ENCODE measurements at places on chromosomes 6 and 20.

- no peak for DNase-seq
These were observed 376.7 kb downstream of the CDH26 start for GRCh38 chr20:60334911-60335310.

GRCh38 chr6:170030284-170030815 lies 260.5 kb downstream of the DLL1 start:
- no peak for DNase-seq

GRCh38 chr6:56691286-56691595 lies 48.6 kb upstream of the DST start:
- peak; percentile 16 for DNase-seq

DNA sequence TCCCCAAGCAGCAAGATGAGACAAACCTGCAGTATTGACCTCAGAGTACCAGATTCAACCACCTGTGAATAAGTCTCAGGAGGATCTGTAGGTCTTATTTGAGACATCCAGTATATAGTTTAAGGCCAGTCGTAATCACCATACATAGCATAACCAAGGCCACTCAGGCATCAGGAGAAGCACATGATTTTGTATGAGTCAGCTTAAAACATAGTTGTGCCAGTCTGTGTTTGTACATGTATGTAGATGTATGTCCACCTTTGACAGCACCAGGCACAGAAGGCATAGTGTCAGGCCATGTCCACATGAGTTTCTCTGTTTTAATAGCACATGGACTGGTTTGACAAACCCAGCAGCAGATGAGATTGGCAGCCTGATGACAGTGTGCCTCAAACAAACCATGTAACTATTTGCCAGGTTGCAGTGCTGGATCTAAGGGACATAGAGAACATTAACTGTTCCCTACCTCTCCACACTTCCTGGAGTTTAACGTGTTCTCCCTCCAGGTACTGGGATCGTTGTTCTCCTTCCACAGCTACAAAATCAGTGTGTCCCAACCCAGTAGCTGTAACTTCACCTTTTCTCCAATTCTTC lies 8.6 kb upstream of the ASIP start:
- no peak for DNase-seq

- DNase-seq = peak; percentile 95
These were observed 409 bp upstream of the ATXN1 start for GRCh38 chr6:16761471-16762267.

DNA sequence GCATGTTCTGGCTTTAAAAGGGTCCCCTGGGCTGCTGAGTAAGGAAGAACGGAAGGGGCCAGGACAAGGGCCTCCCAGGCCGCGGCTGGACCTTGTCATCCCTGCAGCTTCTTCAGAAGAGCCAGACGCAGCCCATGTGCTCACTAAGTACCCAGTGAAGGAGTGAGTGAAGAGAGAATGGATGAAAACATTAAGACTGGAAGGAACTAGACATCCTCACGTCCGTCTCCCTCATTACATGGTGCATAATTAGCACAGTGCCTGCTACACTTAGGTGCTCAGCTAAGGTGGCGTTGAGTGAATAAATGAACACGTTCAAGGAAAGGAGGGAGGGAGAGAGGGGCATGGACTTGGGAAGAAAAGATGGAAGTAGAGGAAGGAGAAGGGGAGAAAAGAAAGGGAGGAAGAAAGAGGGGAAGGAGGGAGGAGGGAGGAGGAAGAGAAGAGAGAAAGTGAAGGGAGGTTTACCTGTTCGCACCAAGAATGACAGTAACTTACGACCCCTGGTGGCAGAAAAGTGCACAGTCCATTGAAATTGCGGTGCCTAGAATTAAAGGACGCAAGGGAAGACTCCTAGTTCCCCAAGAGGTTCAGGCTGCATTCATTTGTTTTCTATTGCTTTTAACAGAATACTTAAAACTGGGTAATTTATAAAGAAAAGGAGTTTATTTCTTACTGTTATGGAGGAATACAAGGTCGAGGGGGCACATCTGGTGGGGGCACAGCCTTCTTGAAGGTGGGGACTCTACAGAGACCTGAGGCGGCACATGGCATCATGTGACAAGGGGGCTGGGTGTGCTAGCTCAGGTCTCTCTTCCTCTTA lies 8.0 kb downstream of the TP53RK start:
- peak; percentile 52 for DNase-seq

DNA sequence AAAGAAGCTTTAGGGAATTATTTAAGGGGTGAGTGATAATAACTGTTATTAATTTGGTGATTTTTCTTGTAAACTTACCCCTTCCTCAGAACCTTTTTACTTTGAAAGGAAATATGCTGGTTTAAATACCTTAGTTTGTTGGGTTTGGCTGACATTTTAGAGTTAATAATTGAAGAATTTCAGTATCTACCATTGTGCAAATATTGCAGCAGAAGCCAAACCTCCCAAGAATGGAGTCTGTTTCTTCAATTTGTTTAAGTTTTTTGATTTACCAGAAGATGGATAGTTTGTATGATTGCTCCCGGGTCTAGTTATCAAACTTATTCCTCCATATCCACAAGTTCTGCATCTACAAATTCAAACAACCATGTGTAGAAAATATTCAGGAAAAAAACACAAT lies 77.1 kb downstream of the ATRN start:
- no peak for DNase-seq

GRCh38 chr6:138691595-138692057 lies 81.9 kb upstream of the CCDC28A start:
- peak; percentile 79 for DNase-seq

GRCh38 chr20:2946988-2947961 lies 74.0 kb downstream of the PTPRA start:
- no peak for DNase-seq

GRCh38 chr6:44867571-44868334 lies 460.4 kb upstream of the RUNX2 start:
- DNase-seq = no peak

DNA sequence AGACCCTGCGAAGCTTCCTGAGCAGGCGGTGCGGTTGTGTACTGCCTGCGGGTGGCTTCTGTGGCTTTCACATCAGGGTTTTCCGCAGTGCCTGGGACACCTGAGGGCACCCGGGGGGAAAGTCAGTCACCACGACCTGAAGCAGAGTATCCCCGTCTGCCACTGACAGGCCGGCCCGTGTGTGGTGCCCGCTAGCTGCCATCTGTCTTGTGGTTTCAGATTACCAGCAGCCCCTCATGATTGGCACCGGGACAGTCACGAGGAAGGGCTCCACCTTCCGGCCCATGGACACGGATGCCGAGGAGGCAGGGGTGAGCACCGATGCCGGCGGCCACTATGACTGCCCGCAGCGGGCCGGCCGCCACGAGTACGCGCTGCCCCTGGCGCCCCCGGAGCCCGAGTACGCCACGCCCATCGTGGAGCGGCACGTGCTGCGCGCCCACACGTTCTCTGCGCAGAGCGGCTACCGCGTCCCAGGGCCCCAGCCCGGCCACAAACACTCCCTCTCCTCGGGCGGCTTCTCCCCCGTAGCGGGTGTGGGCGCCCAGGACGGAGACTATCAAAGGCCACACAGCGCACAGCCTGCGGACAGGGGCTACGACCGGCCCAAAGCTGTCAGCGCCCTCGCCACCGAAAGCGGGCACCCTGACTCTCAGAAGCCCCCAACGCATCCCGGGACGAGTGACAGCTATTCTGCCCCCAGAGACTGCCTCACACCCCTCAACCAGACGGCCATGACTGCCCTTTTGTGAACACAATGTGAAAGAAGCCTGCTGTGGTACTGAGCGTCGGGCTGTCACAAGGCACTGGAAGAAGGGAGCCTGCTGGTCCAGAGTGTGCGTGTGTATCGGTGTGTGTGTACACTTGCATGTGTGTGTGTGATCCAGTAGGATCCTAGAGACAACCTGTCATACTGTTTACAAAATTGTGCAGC lies 54.4 kb downstream of the GOPC start:
- DNase-seq = no peak

- no peak for DNase-seq
These were observed 122.9 kb upstream of the SLC22A23 start for GRCh38 chr6:3579652-3580175.

DNA sequence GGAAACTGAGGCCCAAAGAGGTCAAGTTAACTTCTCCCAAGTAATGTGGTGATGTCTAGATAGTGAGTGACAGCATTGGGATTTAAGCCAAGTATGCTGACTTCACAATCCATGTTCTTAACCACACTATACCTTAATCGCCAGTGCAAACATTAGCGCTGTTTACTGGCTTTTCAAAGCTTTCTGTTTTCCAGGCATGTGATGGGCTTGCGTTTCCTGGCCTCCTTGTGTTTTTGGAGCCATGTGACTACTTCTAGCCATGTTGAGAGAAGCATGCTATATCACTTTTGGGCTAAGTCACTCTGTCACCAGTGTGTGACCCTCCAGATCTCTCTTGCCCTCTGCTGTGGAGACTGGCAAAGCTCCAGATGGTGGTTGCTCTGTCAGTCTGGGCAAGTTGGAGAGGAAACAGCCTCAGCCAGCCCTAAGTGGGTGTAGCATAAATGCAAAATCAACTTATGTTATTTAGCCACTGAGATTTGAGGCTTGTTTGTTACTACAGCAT lies 76.9 kb downstream of the ANKRD6 start:
- no peak for DNase-seq

GRCh38 chr6:141758430-141758829 lies 374.3 kb upstream of the GJE1 start:
- no peak for DNase-seq

- DNase-seq = no peak
These were observed 28.3 kb upstream of the HACE1 start for GRCh38 chr6:104888066-104888465.

DNA sequence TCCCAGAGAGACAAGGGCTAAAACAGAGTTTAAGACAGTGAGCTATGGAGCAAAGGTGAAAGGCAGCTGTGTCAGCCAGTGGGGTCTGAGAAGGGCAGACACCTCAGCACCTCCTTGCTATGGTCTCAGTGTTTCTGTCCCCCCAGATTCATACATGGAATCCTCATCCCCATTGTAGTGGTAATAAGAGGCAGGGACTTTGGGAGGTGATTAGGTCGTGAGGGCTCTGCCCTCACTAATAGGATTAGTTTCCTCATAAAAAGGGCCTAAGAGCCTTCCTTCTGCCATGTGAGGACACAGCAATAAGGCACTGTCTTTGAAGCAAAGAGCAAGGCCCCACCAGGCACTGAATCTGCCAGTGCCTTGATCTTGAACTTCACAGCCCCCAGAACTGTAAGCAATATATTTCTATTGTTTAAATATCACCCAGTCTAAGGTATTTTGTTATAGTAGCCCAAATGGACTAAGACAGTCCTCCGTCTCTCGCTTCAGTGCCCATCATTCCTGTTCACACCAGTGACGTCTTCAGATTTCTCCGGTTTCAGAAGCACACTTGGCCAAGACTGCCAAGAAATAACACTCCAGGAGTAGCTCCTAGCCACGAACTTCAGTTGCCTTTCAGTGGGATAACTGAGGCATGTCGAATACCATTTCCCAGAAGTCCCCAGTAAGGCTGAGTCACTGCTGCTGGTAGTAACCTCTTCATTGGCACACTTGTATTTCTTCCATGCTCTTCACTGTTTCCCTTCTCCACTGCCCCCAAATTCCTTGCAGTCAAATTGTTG lies 32.8 kb downstream of the SLC13A3 start:
- no peak for DNase-seq

- peak; percentile 60 for DNase-seq
These were observed 142.1 kb upstream of the SULF2 start for GRCh38 chr20:47927385-47927851.

GRCh38 chr6:25157183-25157582 lies 122.0 kb upstream of the CARMIL1 start:
- DNase-seq = no peak

GRCh38 chr6:74605922-74606581 lies 599.8 kb downstream of the COL12A1 start:
- DNase-seq = peak; percentile 20

- no peak for DNase-seq
These were observed 281.3 kb downstream of the FOXC1 start for GRCh38 chr6:1890987-1891386.

DNA sequence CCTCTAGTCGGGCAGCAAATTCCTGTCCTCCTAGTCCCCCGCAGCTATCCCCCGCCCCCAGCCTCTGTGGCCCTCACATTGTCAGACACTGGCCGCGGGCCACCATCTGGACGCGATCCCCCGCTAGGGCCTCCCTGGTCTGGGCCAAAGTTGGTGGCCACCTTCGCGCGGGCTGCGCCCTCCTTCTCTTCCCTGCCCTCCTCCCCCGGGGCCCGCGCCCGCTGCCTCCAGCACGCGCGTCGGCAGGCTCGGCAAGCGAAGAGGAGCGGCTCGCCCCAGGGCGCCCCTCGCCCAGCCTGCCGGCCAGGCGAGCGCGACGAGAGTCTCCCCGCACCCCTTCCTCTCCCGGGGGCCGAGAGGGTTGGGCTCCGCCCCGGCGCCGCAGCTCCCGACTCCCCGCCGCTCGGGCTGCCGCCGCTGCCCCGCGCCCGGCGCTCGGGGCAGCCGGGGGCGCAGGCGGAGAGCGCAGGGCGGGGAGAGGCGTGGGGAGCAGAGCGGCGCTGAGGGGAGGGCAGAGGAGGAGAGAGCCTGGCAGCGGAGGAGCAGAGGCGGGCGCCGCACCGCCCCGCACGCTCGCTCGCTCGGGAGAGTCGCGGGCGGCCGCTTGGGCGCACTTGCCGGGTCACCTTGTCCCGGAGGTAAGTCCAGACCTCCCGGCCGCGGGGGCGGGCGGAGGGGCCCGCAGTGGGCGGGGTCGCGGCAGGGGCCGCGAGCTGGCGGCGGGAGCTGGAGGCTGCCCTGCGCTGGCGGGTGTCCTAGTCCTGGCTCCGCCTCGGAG lies at the start of gene SYNDIG1:
Gene SYNDIG1 (plus strand): TSS at position 514 of the 778 bp plus-strand sequence. CDS start 73,469 bp downstream, outside the sequence.
- DNase-seq = peak; percentile 55

- DNase-seq = no peak
These were observed 1.5 kb downstream of the MTHFD1L start for GRCh38 chr6:150866991-150867501.

GRCh38 chr6:41942067-41942851 lies 651 bp upstream of the CCND3 start:
- DNase-seq = peak; percentile 91

- DNase-seq = peak; percentile 50
These were observed 382 bp downstream of the SFT2D1 start for GRCh38 chr6:166341977-166342348.

DNA sequence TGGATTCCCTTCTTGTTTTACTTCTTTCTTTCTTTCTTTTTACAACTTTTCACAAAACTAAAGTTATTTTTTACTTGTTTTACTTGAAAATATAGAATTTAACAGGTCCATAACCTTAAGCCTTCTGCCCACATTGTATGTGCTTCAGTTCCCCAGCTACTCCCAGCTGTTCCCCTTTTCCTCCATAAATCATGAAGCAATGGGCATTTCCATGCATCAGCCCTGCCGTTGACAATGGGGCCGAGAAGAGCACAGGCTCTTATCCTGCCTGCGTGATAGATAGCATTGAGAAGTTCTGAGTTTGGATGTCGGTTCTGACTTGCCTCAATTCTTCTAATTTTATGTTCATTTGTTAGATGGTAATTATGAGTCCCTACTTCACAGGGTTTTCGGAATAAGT lies 583.8 kb downstream of the CDH26 start:
- no peak for DNase-seq

DNA sequence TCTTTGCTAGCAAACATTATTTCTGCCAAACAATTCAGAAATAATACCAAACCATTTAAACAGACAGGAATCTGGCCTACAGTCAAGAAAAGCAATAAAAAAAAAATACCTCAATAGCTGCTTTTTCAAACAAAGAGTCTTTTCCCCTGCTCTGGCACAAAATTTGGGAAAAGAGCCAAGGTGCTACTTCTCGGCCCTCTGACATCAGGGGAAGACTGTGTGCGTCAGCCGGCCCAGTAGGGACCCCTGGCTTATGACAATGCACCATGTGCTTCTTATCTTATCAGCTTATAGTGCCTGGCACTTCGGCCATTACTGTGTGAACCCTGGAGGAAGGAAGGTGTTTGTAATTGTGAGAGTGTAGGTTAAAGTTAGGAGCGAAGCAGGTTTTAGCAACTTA lies 89.4 kb downstream of the PDE10A start:
- DNase-seq = no peak
